Stimulated activated CD8-positive, alpha-beta memory T cell treated with anti-CD3 and anti-CD28 coated beads, Interleukin-7, amount 100 ng/mL, for 4 hours (primary cell): ENCODE measurements at places on chromosomes 4 and X.
A peak's percentile ranks its signal among the peaks of the same experiment; 100 is the strongest.

DNA sequence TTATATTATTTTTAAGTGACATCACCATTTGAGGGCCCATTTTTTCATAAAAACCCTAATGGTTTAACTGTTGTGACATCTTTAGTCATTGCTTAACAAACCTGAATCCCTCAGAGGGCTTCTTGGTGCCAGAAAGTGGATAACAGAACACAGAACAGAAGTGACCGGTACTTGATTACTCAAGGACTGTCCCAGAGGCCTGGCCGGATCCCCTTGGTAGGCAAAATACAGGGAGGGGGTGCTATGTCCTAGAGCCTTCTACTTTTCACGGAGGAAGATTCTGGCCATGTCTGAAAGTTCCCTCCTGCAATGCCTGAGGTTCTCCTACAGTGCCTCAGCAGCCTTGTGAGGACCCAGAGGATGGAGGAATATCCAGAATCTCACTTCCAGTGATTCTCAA lies 94.3 kb upstream of the DCLK2 start:
- DNase-seq = no peak

DNA sequence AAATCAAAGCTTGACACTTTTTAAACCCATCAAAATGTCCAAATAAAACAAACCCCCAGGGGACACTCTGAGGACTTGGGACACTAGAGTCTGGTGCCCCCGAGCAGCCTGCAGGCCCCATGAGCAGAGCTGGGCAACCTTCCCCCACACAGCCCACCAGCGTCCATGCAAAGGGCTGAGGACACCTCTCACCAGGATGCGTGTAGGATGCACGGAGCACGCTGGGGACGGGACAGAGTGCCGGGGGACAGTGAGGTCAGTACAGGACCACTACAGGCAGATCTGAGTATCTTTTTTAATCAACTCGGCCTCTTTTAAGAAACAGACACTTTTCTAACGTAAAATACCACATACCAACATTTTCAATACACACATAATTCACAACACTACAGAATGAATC lies 6.9 kb downstream of the GAK start:
- no peak for DNase-seq

DNA sequence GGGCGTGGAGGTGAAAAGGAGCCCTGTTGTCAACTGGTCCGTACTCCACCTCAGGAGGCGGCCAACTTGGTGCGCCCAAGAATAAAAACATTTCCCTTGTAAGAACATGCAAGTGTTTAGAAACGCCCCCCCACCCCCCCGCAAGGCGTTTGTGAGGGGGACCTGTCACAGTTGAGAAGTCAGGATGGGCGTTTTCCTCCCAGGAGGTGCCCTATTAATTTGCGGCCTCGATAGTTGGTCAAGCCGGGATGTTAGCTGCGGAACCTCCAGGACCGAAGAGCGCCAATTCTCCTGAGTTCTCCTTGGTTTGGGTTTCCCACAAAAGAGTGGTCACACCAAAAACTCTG lies 651 bp upstream of the SAP30 start:
- DNase-seq = peak; percentile 52

- no peak for DNase-seq
Observed at GRCh38 chr4:47652092-47652491, 167.0 kb downstream of the ATP10D start.

DNA sequence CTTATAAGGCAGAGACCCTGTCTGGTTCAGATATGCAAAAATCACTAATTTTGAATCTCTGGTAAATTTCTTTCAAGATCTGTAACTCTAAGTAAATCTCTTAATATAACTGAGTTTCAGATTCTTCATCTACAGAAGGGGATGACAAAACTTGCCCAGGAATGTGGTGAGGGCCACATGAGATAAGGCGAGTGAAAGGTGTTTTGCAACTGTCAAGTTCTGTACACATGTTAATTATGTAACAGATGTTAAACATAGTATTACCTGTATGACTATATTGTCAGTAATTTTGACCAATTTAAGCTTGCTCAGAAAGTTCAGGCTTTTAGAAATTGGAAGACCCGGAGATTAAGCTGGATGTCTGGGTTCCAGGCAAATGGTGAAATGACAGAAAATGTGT lies 549 bp upstream of the GLRB start:
- DNase-seq = no peak

GRCh38 chr4:37884855-37885487 lies 5.9 kb upstream of the TBC1D1 start:
- no peak for DNase-seq

- DNase-seq = no peak
Observed at GRCh38 chrX:113594123-113594841, 753.7 kb upstream of the AMOT start.

DNA sequence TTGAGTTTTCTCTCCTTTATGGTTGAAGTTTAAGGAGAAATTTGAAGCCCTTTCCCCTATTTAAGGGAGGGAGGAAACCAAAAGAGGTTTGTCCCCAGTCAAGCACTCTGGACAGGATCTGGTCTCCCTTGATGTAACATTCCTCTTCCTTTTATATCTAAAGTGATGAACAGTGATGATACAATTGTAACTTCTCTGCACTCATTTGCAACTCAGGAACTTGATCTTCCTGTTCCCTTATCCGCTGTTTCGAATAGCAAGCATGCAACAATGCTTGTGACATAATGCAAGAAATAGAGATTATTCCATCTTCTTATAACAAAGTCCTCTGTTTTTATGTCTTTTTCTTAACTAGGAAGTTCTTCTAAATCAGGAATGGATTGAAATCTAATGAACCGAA lies 18.3 kb downstream of the ALPK1 start:
- no peak for DNase-seq

DNA sequence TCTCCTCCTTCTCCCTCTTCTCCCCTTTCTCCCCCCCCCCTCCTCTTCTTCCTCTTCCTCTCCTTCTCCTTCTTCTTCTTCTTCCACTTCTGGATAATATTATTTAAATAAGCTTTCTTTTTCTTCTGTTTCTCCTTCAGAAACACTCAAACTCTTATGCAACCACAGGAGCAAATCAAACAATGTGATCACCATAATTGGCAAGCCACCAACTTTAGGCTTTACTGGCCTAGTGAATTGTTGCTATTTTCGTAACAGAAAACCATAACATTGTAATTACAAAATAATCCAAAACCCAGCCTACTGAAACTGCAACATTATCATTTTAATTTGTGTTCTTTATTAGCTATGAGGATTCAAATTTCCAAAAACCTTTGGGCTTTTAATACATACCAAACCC lies 14.3 kb downstream of the DCAF8L1 start:
- no peak for DNase-seq

DNA sequence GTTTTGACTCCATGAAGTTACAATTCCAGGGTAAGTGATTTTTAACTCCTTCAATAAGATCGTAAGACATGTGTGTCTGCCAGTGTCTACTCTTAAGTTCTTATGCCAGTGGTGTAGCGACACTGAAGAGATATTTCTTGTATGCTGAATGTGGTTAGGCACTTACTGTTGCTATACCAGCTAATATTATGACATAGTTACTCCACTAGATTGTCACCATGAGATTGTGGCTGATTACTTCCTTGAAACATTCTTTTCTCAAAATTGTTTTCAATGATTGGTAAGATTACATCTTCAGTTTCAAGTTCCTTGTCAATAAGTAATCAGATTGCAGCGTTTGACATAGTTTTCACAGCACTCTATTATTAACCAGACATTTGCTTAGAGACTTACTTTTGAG lies 60.6 kb upstream of the PAGE5 start:
- no peak for DNase-seq

DNA sequence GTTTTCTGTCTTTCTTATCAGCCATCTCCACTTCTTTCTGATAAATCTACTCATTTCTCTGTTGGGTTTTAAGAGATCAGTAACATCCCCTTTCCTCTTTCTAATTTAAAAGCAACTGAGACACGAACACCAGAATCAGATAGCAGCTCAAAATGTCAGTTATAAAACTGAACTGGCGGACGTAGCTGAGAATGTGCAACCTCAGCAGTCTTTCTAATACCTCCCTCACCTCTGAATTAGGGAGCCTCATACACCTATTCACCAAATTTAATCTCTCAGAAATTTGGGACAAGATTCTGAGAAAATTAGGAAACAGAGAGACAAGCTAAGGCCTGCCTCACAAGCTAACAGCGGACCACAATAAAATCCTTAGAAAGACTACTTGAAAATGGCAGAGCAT lies 52.0 kb upstream of the ACSL4 start:
- DNase-seq = no peak

DNA sequence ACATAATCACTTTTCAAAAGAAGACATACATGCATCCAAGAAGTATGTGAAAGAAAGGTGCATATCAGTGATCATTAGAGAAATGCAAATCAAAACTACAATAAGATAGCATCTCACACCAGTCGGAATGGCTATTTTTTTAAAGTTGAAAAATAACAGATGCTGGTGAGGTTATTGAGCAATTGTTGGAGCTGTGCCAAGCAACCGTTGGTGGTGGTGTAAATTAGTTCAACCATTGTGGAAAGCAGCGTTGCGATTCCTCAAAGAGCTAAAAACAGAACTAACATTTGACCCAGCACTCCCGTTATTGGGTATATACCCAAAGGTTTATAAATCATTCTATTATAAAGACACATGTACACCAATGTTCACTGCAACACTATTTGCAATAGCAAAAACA lies 14.2 kb downstream of the COX7B2 start:
- no peak for DNase-seq

DNA sequence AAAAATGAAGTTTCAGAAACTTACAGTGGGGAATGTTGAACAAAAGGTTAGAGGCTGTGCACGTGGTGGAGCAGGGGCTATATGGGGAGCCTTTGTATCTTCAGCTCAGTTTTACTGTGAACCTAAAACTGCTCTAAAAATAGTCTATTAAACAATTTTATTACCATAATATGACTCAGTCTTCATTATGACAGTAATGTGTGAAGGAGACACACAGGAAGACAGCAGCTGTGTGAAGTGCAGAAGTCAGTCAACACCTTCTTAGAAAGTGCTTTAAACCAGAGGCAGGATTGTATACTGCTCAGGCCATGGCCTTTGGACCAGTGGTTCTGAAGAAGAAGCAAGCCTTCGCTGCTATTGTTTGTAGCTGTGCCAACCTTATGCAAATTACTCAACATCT lies 89.7 kb downstream of the ARHGAP10 start:
- no peak for DNase-seq

DNA sequence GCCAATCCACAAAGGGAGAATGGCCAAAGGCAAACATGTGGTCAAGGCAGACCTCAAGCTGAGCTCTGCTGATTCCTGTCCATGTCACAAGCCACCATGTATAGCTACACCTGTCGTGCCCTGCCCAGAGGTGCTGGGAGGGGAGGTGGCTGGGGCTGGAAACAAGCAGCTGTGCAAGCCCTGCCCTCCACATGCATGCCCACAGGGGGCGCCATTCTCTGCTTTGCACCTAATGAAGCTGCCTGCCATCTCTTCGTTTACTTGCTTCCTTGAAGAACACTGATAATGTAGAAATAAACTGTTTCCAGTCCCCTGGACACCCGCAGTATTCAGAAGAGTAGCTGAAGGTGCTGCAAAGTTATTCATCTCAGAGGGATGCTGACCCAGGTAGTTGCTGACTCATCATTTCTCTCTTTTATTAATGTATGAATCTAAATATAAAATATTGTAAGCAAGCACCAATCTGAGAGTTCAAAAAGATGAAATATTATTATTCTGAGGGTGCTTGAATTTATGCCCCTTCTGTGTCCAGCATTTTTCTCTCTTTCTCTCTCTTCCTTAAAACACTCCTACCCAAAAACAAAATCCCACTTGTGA lies 278.6 kb downstream of the ADGRA3 start:
- no peak for DNase-seq

DNA sequence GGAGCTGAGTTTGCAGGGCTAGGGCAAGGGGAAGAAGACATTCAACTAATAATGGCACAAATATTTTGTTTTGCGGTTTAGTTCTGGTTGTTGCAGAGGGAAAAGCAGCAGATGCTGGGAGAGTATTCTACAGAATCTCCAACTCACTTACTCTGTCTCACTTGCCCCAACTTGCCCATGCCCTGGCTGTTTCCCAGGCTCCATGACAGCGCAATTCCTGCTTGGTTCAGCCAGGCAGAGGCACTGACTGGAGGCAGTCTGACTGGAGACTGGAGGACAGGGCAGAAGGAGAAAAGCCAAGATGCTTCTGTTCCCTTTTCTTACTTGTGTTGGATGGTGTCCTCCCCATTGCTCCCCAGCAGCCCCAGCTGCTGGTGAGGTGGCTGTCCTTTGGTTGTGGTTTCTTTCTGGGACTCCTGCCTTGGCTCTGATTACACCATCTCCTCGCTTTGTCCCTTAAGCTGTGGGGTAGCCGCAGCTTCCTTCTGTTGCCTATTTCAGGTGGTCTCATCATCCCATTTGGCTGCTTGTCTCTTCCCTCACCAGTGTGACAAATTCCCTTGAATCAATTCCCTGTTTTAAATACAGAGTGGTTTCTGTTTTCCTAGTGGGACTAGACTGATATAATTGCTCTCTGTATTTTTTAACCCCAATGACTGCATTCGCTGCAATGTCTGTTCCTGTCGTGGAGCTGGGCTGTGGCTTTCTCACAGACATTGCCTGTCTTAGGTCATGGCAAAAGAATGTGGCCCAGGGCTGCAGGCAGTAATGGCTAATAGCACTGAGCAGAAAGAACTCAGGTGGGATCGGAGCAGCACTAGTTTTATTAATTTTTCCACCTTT lies 24.2 kb upstream of the RASL11B start:
- no peak for DNase-seq

- no peak for DNase-seq
Observed at GRCh38 chr4:33073811-33074210, 2353.6 kb downstream of the PCDH7 start.

DNA sequence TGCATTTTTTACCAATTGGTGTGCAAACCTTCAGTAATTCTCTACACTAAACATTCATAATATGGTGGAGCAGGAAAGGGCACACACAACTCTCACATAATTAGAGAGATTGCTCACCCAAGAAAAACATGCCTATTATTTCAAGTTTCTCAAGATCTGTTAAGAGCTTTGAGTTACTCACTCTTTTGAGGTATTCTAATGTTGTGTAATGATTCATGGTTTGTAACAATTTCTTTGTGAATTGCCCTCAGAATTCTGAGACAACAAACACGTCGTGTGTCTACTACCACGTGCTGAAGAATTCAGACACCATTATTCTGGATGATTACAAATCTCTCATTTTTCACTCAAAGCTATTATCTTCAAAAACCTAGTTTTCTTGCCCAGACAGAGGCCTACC lies 82.8 kb downstream of the PDGFC start:
- no peak for DNase-seq

DNA sequence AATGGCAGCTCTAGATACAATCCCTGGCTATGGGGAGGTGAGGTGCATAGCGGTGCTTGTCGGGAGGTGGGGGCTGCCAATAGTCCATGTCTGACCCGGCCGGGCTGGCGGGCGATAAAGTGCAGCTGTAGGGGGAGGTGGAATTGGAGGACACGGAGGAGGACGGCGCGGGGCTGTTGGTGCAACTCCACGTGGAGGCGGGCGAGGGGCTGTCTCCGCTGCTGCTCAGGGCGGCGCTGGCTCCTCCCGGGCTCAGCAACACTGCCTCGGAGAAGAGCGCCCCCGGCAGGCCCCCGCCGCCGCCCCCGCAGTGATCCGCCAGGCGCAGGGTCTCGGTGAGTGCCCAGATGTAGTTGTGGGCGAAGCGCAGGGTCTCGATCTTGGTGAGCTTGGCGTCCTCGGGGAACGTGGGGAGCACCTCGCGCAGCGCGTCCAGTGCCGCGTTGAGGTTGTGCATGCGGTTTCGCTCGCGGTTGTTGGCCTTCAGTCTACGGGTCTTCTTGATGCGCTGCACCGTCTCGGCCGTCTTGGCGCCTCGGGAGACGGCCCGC lies 1.3 kb downstream of the NEUROG2 start:
- DNase-seq = no peak
